ENCODE measurements at places on chromosomes 16 and 17.

DNA sequence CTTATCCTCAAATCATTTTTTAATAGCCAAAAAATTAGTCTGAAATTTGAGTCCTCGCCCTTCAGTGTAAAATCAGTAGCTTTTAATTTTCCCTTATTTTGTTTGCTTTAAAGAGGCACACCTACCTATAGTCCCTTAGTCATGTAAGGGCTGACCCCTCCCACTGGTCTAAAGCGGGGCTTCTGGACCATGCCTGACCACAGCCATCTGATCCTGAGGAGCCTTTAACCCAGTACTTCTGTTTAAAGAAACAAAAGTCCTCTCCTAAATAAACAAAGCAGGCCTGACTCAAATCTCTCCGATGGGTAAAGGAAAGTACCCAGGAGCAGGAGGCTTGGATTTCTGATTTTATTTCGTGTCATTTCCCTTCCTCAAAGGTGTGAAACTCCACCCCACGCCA lies 92.0 kb upstream of the CCL2 start:
- no peak for DNase-seq

DNA sequence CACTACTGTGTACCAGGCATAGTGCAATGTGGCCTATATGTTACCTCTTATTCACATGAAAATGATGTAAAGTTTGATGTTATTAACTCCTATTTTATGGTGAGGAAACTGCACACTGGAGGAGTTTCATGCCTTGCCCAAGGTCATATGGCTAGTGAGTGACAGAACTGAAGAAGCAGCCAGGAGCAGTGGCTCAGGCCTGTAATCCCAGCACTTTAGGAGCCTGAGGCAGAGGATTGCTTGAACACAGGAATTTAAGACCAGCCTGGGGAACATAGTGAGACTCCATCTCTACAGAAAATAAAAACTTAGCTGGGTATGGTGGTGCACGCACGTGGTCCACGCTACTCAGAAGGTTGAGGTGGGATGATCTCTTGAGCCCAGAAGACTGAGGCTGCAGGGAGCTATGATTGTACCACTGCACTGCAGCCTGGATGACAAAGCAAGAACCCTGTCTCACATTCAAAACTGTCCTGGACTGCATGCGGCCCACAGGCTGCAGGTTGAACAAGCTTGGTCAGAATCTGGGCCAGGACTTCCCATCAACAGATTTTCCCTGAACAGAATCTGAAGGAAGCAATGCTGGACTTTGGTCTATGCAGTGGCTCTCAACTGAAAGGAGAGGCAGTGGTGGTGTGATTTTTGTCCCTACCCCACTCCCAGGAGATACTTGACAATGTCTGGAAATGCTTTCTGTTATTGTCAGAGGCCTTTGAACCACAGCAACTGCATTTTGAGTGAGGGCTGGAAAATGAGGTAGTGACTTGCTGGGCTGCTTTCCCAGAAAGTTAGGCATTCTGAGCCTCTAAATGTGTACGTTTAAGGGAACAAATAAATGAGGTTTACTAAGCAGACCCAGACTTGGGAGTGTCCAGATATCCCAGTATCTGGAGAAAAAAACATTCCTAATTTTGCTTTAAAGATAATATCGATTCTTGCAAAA lies 479.5 kb downstream of the TMEM114 start:
- DNase-seq, result no peak

GRCh38 chr17:41492771-41493170 lies 3.1 kb upstream of the KRT36 start:
- DNase-seq, result no peak

GRCh38 chr17:74202938-74203337 lies 540 bp upstream of the RPL38 start:
- no peak for DNase-seq

GRCh38 chr16:6105115-6105514 lies 1007.5 kb upstream of the EEF2KMT start:
- no peak for DNase-seq

DNA sequence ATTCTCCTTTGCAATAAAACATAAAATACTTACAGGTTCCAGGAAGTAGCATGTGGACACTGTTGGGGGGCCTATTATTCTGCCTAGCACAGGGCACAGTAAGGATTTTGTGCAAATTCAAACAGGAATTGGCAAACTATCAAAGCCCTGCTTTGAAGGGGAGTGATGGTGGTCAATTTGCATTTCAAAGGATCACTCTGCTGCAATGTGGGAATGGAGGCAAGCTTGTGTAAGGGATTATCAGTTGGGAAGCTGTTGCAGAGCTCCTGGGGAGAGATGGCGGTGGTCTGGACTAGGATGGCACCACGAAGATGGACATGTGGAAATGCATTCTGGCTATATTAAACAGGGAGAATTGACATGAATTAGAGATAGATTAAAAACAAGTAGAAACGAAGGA lies 990.7 kb upstream of the RBFOX1 start:
- DNase-seq, result no peak

All from NCI-H526 treated with DMSO at 0.1 percent for 48 hours (cell line).